ENCODE measurements at places on chromosomes 11 and 22.

DNA sequence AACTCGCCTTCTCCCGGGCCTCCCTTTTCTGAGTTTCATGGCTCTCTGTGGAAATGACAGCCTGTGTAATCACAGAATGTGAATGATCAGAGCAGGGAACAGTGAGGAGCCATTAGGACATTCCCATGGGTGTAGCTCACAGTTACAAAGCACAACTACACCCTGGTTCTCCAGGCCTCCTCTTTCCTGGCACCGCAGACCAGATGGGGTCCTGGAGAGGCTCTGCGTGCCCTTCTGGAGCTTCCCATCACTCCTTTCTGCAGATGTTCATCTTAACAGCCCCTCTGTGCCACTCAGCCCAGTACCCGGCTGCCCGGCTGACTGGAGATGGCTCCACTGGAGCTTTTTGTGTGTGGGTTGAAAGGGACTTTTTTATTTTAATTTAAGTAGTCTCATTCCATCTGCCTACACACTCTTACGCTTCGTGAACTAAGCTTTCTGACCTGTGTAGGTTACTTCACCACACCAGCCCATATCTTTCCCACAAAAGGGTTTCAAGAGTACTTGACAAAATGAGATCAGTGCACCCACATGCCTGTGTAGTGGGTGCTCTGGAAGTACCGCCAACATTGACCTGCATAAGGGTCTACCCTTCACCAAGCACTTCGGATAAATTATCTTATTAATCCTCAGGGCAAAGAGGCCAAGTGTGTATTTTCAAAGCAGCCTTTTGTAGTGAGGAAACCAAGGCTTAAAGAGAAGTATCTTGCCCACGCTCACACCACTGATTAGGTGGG is 29.8 kb downstream of the SREBF2 start:
- no peak for DNase-seq

GRCh38 chr22:17337639-17338038 is 31.6 kb upstream of the CECR2 start:
- no peak for DNase-seq

- DNase-seq = no peak
These were observed 50.6 kb upstream of the MPEG1 start for GRCh38 chr11:59263225-59263894.

DNA sequence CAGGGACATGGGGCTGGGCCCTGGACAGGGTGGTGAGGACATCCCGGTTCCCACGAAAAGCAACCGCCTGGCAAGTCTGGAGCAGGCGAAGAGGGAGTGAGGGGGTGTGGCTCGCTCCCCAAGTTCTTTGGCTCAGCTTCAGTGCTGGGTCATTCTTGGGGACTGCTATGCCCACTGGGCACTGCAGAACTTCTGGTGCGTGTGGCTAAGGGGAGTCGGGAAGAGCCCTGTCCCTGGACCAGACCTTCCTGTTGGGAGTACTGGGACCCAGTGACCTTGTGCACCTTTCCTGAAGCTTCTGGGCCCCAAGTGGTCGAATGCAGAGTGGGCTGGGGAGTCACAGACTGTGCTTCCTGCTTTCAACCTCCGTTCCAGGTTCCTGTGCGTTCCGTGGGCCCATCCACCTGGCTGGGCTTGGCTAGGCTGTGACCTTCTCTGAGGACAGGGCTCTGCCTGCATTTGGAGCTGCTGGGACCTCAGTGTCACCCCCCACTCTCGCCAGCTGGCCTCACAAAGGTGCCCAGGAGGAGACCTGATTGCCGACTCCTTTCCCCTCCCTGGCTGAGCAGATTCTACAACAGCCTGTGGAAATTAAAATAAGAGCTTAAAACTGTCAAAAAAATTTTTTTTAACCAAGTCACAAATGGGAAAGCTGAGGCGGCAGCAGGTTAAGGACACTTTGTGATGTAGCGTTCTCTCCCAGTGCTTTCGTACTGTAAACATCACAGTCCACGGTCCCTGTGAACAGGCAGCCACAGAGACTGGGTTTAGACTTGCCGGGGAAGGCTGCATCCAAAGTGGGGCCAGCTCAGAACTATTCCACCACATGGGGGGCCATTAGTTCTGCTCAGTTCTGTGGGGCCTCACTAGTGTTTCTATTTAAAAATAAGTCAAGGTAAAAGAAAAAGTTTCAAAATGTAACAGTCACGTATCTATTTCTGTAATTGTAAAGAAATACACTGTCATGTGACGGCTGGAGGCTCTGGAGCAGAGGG is 63.8 kb upstream of the WNT7B start:
- DNase-seq = no peak

- DNase-seq = no peak
These were observed 590.0 kb downstream of the BRD1 start for GRCh38 chr22:49237703-49238102.

DNA sequence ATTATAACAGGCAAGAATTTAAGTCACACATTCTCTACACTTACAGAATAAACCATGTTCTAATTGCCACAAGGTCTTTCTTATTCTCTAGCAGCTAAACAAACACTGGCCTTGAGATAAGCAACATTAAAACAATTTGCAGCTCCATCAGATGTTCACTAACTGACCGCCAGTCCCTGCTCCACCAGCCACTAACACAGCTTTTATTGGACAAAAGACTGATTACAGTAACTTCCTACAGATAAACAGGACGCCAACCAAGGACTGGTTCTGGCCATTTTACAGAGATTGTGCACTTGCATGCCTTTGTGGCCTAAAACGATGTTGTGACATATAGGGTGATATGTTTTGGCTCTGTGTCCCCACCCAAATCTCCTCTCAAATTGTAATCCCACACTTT is 388.9 kb upstream of the LRRC4C start:
- no peak for DNase-seq

DNA sequence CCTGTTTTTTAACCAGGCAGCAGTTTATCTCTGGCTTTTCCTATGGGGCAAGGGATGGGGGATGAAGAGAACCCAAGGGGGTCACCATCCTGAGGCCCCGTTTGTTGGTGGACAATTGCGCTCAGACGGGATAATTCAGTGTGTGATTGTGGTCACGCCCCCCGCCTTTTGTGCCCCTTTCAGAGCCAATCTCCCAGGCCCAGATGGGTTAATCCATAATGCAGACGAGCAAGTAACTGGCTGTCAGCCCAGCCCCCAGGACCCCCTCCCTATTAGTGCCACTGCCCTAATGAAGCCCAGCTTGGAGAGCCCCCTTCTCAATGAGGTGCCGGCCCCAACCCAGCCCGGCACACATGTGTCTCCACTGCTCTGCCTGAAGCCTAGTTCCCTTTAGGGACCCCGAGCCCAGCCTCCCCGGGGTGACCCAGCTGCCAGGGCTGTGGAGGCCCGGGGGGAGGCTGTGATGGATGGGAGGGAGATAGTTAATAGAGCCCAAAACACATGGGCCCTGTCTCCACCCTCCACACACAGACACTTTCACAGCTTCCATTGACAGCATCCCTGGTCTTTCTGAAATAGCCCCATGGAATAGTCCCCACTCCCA is 19.1 kb upstream of the ROBO3 start:
- DNase-seq = no peak

- DNase-seq = no peak
These were observed 42.4 kb upstream of the TH start for GRCh38 chr11:2213890-2214526.

GRCh38 chr11:64971421-64972233 is at the start of gene MAJIN:
Gene MAJIN (minus strand): TSS chr11:64972108. CDS start chr11:64959405, 12,703 bp downstream.
- peak; percentile 96 for DNase-seq

DNA sequence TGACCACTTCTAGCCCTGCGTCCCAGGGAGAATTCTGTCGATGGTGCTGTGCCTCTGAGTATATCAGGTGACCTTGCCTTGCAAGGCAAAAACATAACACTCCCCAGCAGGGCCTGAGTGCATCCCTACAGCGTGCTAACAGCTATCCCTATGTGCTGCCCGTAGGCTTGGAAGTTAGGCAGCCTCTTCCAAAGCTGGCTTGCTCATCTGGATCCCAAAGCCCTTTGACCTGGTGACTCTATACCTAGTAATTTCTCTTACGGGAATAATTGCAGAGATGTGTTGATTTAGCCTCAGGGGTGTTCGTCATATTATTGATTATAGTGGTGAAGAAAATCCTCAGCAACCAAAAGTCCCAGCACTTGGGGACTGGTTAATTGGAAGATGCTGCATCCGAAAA is 32.6 kb upstream of the CRYBB3 start:
- DNase-seq = no peak

- no peak for DNase-seq
These were observed 13.7 kb downstream of the ELF5 start for GRCh38 chr11:34499719-34500500.

DNA sequence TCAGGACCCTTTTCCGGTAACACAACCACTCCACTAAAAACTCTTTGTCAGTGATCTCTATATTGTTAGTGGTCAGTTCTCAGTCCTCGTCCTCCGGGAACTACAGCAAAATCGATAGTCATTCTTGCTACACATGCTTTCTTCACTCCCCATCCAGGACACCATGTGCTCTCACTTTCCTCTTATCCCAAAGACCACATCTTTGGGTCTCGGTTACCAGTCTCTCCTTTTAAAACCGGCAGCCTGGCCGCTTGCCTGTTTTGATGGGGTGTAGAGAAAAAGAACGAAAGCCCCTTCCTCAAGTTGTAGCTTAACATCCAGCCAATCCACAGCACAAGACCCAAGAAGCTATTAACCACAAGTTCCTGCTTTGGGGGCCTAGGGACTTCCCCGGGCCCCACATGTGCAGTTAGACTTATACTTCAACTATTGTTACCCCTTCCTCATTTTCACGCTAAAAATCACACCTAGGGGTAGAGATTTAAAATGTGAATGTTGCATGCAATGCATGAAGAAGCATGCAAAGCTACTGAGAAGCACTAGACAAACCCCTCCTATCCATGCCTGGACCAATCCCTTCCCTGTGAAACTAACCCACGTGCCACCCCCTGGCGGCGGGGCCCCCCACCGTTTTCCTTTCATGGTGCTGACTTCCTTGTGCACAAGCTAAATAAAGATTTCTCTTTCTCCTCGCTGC is 1.5 kb upstream of the TOLLIP start:
- DNase-seq = no peak

DNA sequence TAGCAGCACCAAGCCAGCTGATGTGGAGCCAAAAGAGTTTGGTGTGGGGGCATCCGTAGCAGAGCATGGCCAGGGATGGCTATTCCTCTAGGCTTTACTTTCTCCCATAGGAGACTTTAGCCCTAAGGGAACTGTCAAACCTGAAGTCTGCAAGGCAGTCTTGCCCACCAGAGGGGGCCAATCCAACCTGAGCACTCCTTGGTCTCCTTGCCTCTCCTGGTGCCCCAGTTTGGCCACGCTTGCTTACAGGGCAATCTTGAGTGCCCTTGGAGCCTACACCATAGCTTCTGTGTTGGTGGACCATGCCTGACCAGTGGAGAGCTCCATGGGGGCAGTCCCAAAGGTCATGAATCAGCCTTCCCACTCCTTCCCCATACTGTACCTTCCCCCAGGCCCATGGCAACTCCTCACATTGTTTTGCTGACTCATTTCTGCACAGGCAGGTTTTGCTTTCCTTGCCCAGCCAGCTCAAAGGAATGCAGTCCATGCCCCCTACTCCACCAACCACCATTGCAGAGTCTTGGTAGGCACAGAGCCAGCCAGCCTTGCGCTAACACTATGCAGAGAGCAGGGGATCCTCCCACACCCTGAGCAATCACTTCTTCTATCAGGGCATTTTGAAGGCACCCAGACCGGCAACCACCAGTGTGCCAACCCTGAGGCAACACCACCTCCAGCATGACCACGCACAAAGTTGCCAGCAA is 1421.2 kb upstream of the RAG2 start:
- DNase-seq = no peak

- no peak for DNase-seq
These were observed 313.4 kb downstream of the BUD13 start for GRCh38 chr11:116459185-116460045.

DNA sequence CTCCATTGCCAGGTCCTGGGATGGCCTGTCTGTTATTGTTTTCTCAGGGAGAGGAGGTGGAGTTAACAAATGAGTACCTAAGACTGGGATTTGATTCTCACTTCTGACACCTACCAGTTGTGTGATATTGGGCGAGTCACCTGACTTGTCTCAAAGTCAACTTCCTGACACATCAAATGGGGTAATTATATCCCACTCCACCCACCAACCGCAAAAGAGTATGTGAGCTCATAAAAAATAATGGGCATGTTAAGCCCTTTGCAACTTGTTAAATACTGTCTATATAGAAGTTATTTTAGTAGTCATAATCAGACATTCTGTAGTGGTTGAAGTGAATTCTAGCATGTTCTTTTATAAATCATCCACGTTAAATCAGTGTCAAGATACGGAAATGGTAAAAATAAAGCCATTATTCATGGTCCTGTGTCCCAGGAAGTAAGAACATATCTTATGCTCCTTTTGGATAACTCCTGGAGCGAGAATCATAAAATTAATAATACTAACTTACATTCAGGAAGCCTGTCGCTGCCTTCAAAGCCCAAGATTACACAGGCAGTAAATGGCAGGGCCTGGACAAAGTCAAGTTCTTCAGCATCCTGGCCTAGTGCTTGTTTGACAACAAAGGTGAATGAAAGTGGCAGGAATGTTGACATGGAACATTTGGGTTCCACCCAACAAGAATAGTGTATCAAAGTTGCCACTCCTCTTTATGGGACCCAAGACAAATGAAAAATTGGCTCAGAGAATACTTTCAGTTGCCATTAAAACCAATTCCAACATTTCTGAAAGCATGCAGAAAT is 54.3 kb downstream of the SYTL2 start:
- no peak for DNase-seq

- no peak for DNase-seq
These were observed 42.1 kb downstream of the PAMR1 start for GRCh38 chr11:35483131-35483820.

DNA sequence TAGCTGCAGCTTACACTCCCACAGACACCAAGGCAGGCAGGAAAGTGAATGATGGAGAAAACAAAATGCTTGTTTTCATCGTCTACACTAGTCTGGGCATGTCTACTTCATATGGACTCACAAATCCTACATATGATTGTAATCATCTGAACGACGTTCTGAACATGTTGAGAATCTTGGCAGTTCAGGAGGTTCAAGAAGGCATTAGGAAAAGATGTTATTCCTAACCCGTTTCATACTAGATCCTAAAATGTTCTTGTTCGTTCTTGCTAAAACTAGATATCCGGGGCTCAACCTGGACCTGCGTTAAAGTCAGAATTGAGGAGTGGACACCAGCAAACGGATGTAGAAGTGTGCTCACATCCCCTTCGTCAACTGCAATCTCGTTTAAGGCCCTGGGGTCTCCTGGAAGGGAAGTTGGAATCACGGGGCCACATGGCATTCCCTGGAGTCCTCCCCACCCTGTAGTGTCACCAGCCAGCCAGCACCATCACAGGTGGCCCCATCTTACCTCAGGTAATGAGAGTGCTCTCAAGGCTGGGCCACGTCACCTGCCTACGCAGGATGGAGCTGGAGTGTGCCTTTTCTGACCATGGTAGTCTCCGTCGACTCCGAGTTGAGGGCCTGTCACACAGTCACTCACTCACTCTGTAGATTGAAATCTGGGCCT is 37.3 kb downstream of the C11orf58 start:
- DNase-seq = peak; percentile 82

DNA sequence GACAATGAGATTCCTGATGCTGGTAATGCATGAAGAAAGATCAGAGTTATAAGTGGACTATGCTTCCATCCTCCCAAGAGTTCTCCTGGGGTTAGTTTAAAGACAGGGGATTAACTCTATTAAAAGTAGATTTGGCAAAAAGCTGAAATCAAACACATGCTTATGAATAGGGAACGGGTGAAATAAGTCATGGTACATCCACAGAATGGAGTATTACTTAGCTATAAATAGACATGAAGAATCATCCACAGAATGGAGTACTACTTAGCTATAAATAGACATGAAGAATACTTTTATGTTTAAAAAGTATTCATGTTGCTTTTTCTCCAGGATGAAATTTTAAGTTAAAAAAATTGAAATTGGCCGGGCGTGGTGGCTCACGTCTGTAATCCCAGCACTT is 596.4 kb upstream of the B3GAT1 start:
- DNase-seq = no peak

Measured in lower leg skin (tissue), 4 donors.